ENCODE measurements at places on chromosomes 16 and 17.

- DNase-seq: no peak
These were observed 2111.5 kb downstream of the TP53TG3F start for GRCh38 chr16:35570946-35571345.

DNA sequence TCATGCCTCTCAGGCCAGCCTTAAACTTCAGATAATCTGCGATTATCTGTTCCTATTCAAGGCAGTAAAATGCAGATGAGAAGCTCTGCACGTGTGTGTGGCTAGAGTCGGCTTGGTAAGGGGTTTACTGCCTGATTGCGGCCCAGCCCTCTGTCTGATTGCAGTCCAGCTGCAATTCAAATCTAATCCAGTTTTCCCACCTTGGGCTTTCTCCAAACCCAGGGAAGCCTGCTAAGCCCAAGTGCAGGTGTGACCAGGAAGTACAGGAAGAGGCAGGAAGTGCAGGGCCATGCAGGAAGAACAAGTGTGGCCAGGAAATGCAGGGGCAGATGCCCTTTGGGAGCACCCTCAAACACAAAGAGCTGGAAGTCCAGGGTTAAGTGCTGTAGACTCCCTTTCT lies 314.9 kb downstream of the CEP112 start:
- no peak for DNase-seq

DNA sequence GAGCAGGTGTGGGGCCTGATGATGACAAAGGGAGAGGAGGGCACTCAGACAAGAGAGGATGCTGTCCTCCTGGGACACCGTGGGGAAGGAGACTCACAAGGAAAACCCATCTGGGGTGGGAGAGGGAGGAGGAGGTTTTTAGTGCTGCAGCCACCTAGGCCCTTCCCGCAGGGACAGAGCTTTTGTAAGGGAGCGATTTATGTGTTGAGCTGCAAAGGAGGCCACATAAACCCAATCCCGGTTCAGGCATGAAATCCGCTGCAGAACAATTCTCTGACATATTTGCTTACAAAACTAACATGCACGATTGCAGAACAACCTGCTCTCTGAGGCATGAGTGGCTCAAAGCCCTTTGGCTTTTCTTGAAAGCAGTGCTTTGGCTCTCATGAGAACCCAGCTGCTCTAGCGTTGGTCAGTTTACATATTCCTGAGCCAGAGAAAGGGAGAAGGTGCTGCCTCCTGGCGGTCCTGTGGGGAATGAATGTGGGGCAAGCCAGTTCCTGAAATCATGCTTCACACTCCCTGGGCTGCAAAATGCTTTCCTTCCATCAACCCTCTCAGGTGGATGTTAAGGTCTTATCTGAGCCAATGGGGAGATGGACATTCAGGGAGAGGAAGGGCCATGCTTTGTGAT lies 122.4 kb upstream of the NLRP1 start:
- no peak for DNase-seq

- no peak for DNase-seq
These were observed 9.3 kb downstream of the ARRB2 start for GRCh38 chr17:4719684-4720221.

- DNase-seq: no peak
These were observed 244.7 kb upstream of the WSB1 start for GRCh38 chr17:27049104-27049784.

DNA sequence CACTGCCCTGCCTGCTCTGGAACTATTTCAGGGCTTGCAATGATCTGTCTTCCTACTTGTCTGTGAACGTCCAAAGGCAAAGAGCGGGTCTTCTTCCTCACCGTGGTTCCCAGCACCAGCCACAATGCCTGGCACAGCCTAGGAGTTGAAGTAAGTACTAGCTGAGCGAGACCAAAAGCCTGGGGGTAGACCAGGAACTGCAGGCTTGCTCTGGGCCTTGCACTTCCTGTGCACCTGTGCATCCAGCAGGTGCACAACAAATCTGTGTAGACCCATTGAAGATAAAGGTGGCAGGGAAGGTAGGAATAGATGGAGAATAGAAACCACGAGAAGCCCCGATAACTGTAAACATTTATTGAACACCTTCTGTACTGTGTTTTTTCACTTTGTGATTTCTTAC lies 4.6 kb downstream of the FAM171A2 start:
- no peak for DNase-seq

- DNase-seq: no peak
These were observed 32.6 kb upstream of the KIFC3 start for GRCh38 chr16:57834936-57835335.

GRCh38 chr16:67517661-67518423 lies 10.8 kb upstream of the RIPOR1 start:
- DNase-seq: no peak

DNA sequence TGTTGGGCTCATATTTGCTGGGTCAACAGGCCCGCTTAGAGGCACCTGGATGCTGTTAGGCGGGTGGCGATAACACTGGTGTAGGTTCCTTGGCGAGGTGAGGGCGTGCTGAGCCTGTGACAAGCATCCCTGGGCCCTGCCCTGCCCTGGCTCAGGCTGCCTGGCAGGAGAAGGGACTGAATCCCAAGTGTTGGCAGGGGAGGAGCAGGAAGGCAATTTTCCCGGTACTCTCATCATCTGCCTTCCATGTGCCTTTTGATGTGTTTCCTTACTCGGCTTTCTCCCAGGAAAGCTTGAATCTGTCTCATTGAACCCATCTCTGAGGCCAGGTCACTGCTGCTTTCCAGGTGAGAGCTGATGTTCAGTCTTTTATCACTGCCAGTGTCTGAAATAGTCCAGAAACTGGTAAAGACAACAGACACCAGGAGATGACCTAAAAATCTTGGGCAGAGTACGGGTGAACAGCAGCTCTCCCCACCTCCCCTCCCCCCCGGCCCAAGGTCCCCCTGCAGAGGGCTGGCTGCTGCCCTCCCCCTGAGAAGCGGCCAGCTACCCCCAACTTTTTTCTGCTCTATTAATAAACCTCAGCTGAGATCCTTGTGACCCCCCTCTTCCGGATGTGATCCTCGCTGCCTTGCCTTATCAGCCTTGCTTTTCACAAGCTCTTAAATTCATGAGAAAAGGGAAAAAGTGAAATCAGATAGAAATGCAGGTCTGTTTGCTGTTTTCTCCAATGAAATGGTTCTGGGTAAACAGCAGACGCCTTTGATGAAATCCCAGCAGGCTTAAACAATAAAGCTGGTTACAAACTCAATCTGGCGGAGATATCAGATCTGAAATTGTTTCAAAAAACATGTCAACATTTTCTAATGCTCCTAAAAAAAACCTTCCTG lies 29.0 kb downstream of the RTN4RL1 start:
- no peak for DNase-seq

DNA sequence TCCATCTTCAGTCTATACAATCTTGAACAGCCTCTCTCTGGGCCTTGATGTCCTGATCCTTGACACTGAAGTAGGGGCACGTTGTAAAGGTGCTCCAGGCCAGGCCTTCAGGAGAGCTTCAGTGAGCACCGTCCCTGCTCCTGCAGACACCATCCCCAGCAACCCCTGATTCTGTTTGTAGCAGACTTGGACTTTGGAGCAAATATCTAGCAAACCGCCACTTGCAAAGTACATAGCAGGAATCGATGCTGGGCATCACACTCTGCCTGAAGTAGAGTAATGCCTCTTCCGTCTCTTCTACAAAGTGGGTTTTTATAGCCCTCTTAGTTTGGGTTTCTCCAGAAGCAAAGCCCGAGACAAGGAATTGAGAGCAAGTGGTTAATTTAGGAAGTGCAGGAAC lies 169.1 kb downstream of the SALL1 start:
- no peak for DNase-seq

- no peak for DNase-seq
These were observed 14.4 kb upstream of the CDIPT start for GRCh38 chr16:29877266-29877961.

GRCh38 chr17:82243648-82244412 lies 15.0 kb downstream of the SLC16A3 start:
- no peak for DNase-seq

GRCh38 chr17:38706505-38707216 lies 1.6 kb downstream of the MLLT6 start:
- no peak for DNase-seq

- DNase-seq: no peak
These were observed 179.4 kb downstream of the BANP start for GRCh38 chr16:88130681-88131080.

- no peak for DNase-seq
These were observed 20.0 kb upstream of the WFIKKN1 start for GRCh38 chr16:610513-611381.

- no peak for DNase-seq
These were observed 1096.1 kb upstream of the EEF2KMT start for GRCh38 chr16:6193718-6194117.

GRCh38 chr16:88782454-88783390 lies 2.3 kb downstream of the PIEZO1 start:
- DNase-seq: no peak

- no peak for DNase-seq
These were observed 53.0 kb downstream of the RPA1 start for GRCh38 chr17:1882836-1883235.

GRCh38 chr17:7508846-7509245 lies 24.7 kb downstream of the POLR2A start:
- DNase-seq: no peak

DNA sequence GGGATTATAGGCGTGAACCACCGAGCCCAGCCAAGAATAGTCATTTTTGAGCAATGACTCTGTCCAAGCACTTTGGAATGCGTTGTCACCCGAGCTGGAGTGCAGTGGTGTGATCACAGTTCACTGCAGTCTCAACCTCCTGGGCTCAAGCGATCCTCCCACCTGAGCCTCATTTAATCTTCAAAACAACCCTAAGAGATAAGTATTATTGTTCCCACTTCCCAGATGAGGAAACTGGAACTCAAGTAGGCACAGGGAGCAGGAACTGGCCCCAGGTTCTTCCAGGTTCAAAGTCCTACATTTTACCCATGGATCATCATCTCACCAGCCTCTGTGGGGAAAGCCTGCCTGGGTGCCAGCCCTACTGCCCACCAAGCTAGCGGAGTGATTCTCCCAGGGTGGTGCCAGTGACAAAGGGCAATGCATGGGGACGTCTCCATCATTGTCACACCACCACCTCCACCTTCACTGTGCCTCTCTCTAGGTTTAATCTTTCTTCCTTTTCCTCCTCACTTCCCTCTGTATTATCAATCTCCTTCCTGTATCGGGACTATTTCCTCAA lies 11.3 kb upstream of the RNF157 start:
- no peak for DNase-seq

DNA sequence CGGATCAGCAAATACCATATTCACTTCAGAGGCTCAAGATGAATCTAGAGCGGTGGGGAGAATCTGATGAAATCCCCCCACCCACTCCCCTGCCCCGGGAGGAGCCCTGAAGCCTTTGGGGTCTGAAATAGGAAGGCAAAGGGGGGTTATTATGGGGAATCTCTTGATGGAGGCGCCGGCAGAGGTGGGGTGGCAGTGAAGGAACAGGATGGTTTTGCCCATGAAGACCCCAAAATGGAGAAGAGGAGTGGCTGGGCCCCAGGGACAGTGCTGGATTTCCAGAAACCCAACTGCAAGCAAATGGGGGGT lies 637 bp downstream of the WNT3 start:
- DNase-seq: no peak

DNA sequence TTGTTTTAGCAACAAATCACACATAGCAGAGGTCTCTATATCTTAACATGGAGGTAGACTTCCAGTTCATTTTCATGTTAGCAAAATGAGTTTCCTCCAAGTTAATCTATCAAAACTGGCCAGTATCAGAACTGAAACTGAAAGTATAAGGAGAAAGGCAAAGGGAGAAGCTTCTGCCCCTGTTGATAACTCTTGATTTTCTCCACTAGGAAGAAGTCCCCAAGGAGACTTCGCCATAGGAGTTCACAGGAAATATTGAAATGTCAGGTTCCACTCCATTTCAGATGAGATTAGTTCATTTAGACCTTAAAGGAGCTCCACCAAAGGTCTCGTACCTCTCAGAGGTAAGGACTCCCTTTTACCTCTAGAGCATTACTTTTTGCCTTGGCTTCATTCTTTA lies 1.2 kb upstream of the OGFOD3 start:
- DNase-seq: no peak

DNA sequence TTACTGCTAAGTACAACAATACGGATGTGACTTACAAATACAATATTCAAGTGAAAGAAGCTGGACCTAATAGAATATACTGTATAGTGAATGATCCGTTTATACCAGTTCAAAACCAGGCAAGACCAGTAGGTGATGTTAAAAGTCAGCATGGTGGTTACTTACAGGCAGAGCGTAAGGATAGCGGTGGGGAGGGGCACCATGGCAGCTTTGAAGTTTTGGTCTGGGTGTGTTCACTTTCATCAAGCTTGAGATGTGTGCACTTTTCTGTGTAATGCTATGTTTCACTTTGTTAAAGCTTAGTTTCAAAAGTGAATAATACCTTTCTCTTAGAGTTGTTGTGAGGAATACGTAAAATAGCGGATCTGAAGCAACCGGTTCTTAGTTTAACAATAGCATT lies 16.5 kb upstream of the SLC35G3 start:
- DNase-seq: no peak

DNA sequence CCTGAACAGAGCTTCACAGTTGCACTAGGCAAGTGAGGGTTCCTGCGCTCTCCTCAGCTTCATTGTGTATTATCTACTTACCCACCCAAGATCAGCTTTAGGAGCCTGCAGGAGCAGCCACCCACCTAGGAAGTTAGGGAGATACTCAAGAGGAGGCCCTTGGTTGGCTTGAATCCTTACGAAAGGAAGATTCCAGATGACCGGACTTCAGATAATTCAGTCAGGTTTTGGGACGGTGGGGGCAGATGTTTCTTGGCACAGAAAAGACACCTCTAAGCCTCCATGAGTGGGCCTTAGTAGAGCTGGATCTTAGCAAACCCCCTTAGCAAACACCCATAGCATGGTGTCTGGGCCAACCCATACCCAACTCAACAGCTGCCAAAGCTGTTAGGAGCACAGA lies 2.4 kb upstream of the CBFB start:
- no peak for DNase-seq

- no peak for DNase-seq
These were observed 62.7 kb downstream of the ARHGAP44 start for GRCh38 chr17:12851901-12852435.

GRCh38 chr17:79006046-79006445 lies 3.5 kb downstream of the CANT1 start:
- no peak for DNase-seq

DNA sequence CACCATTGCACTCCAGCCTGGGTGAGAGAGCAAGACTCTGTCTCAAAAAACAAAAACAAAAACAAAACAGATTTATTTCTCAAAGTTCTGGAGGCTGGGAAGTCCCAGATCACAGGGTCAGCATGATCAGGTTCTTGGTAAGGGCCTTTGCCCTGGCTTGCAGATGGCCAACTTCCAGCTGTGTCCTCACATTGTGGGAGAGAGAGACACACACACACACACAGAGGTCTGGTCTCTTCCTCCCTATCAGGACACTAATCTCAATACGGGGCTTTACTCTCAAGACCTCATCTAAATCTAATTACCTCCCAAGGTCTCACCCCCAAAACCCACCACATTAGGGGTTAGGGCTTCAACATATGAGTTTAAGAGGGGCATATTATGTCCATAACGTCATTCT lies 26.4 kb upstream of the TAOK1 start:
- DNase-seq: no peak

DNA sequence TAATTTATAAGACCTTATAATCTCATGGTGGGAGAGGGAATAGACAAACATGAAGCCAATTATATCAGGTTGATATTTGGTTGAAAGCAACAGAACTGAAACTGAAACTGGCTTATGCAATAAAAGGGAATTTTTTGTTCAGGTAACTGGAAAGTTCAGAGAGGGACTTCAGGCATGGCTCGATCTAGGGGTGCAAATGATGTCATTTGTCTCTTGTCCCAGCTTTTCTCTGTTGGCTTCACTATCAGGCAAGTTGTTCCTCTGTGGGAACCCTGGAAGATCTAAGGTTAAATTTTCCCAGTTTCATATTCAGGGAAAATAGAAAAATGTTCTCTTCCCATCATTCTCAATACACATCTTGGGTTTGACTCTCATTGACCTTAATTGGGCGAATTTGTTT lies 59.8 kb downstream of the OTOA start:
- DNase-seq: no peak
